ENCODE measurements at places on chromosomes 12 and 14. TPM values are rescaled to one million over a fixed set of nuclear protein-coding genes. Genes with fewer than 3 reads are reported as not detected.

DNA sequence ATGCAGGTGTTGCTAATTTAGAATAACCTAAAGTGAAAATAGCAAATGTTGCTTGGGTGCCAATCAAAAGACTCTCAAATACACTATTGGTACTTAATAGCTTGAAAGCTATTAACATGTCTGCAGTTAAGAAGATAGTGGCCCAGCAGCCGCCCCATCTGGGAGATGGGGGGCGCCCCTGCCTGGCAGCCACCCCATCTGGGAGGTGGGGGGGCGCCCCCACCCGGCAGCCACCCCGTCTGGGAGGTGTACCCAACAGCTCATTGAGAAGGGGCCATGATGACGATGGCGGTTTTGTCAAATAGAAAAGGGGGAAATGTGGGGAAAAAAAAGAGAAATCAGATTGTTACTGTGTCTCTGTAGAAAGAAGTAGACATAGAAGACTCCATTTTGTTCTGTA, 923.1 kb upstream of the MDGA2 start:
- no peak for DNase-seq

DNA sequence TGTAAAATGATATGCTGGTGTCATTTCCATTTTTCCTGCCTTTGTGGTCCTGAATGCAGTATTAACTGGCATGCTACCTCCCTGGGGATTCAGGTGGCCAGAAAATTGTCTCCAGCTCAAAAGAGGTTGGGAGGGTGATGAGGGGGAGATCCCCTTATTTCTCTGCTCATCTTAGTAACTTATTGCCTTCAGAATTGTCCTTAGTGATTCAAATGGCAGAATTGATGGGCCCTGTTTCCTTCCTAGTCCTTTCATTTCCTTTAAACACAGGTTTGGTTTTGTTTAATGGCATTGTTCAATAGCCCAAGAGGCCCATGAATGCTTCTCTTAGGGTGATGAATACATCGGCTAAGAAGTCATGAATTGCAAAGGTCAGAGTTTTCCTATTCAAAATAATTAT, 207.0 kb downstream of the SLC41A2 start:
- DNase-seq = no peak

GRCh38 chr12:24229031-24229700, 279.7 kb upstream of the SOX5 start:
- DNase-seq = no peak

DNA sequence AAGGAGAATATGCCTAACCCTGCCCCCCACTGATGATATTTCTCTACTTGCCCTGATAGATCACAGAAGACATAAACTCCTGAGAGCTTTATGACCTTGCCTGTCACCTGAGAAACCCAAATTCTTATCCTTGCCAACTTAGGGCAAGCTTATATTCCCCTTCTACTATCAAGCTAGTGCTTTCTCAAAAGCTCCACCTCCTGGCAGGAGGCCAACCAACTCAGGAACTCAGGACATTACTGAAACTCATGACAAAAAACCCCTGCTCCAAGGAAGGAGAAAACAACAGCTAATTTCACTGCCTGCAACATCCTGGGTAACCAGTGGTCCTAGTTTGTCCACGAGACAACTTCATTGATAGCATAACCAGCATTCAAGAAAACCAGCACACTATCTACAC, 60.9 kb upstream of the FSCB start:
- no peak for DNase-seq

DNA sequence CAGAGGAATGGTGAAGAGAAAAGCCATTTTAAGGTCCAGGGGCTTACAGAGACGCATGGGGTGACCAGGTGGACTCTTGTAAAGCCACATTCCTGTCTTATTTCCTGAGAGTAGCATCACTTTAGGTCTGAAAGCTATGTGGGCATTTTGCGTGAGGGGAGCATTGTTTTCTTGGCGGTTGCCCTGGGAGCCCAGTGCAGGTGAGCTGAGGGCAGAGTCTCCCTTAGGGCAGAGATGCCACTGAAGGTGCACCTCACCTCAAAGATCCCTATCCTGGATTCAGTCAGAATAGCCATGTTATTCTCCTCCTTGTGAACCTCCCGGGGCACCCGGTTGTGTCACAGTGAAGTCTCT, 12.4 kb downstream of the GLRX5 start:
- no peak for DNase-seq

DNA sequence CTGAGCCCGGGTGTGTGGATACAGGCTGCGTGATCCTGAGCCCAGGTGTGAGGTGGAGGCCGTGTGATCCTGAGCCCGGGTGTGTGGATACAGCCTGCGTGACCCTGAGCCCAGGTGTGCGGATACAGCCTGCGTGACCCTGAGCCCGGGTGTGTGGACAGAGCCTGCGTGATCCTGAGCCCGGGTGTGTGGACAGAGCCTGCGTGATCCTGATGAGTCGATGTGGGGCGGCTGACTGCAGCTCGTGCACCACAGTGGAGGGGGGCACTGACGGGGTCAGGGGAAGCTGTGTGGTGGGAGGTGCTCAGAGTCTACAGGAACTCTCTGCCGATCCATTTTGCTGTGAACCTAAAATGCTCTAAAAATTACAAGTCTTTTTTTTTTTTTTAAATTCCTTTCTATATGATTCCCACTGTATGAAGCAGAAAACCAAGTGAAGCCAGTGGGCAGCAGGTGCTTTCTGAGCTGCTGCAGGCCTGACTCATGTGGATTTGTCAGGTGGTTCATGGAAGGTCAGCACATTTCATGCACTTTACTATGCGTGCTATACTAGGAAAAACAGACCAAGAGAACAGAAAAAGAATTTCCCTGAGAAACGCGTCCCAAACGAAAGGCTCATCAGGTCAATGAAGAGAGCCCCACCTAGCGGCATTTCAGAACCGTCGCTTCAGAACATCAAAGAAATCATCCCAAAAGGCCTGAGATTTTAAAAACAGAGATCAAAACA, 19.3 kb downstream of the BRF1 start:
- DNase-seq = peak; percentile 58

GRCh38 chr14:97036086-97036852, 239.1 kb downstream of the VRK1 start:
- no peak for DNase-seq

DNA sequence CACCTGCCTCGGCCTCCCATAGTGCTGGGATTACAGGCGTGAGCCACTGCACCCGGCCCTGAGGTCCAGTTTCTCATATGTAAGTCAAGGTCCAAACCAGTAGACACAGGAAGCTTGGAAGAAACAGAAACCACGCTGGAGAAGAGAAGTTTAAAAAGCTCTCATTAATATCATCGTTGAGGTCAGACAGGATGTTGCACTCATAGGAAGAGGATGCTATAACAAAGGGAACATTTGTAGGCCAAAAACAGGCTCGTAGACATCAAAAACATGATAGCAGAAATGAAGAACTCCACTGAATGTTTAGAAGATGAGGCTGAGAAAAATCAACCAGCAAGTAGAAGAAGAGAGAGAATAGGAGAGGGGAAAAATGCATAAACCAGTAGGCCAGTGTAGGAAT, 46.8 kb downstream of the ACACB start:
- DNase-seq = no peak

- no peak for DNase-seq
Measured at GRCh38 chr12:19654650-19655376, 215.5 kb downstream of the AEBP2 start.

DNA sequence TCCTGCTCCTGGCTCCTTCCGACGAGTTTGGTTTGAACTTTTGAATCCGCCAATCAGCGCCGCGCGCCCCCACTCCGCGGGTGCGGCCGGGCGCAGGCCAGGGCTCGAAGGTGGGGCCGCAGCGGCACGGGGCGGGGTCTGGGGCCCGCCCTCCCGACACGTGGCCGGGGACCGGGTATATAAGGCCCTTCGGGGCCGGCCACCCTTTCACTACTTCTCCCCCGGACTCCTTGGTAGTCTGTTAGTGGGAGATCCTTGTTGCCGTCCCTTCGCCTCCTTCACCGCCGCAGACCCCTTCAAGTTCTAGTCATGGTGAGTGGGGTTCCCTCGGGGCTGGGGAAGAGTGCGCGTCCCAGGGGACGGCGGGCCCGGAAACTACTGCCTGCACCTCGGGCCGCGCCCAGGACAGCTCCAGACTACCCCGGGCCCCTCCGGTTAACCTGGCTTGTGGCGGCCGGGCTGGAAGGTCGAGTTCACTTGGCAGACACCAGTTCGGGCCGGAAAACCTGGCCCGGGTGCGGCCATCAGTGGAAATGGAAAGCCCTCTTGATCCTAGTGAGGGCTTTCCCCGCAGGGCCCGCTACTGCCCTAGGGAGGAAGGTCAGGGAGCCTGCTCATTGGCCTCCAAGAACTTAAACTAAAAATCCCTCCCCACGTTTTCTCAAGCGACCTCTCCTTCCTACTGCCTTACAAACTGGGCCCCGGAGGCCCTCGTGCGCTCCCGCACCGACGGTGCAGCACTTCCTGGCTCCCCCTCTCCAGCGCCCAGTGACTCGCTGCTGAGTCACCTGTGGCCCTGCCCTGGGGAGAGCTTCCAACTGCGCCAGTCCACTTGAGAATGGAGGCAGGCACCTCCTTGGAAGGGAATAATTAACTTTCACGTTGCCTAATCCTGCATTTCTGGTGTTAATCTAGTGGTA, at the start of gene TUBA1C:
Gene TUBA1C, plus strand, starts transcription at position 210 of the 920 bp plus-strand sequence. Its CDS starts 100 bp downstream, at position 310.
- peak; percentile 94 for DNase-seq

DNA sequence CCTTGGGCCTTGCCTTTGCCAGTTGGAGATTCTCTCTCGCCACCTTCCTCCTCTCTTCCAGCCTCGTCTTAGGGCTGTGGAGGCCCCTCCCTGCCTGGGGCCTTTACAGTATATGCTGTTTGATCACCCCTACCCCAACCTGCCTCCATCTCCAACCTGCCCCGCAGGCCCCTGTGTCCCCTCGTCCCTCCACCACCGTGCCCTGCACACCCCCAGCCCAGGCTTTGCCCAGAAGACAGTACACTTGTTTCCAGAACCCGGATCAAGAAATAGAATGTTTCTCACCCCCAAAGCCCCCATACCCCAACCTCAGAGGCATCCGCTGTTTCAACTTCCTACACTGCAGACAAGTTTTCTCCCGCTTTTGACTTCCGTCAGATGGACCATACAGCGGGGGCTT, 202.3 kb upstream of the C14orf180 start:
- no peak for DNase-seq

- DNase-seq = no peak
Measured at GRCh38 chr14:66315548-66315947, 170.6 kb upstream of the CCDC196 start.

- DNase-seq = no peak
Measured at GRCh38 chr12:109680264-109681005, 33.2 kb upstream of the FAM222A start.

DNA sequence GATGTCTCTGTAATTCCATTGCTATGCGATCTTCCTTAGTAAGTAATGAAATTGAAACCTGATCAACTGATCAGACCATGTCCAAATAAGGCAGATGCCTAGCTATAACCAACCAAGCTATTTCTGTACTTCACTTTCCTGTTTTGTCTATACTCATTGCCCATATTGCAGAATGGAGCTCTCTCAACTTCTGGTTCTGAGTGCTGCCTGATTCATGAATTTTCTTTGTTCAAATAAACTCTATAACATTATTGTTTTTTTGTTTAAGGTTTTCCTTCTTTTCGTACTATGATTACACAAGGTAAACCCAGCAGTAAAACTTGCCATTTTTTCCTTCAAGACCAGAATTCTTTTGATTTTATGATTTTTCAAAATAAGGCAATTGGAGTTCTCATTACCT, 16.3 kb downstream of the COX16 start:
- DNase-seq = no peak

- DNase-seq = no peak
Measured at GRCh38 chr12:21155522-21156351, 24.7 kb downstream of the SLCO1B1 start.

DNA sequence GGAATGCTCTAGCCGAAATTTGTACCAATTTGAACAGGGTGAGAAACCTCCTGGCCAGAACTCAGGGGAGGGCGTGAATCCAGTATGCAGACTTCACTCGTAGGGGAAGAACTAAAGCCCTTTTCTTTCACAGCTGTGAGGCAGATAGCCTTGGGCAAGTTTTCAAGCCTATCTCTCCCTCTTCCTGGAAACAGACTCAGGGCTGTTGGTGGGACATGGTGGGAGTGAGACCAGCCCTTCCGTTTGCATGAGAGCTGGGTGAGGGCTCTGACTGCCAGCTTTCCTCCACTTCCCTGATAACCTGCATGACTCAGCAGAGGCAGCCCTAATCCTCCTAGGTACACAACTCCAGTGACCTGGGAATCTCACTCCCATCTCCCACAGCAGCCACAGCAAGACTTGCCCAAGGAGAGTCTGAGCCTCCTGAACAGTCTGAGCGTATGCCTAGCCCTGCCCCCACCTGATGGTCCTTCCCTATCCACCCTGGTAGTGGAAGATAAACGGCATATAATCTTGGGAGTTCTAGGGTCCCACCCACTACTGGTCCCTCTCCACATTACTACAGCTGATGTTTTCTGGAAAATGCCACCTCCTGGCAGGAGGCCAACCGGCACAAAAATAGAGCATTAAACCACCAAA, 170.1 kb upstream of the AMIGO2 start:
- no peak for DNase-seq

DNA sequence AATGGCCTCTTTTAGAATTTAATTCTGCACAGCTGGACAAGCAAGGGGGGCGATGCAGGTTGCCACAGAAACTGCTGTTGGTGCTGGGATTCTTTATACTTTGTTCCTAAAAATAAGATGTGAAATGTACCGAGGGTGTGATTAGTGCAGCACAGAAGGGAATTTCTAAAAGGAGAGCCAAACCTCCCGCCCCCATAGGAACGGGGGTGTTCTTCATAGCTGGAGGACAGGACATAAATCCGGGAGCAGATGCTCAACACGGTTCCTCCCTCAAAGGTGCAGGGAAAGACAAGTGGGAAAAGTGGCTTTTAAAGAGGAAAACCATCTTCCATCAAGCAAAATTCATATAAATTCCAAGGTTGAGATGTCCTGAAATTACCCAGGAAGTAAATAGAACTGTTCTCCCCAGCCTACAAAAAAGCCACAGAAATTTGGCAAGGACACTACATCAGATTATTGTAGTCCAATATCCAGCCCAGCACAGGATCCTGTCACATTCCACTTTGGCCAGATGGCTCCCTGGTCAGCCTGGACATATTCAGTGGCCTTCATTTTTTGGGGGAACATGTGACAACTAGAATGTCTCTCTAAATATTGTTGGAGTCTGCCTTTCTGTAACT, 51.4 kb upstream of the TMX1 start:
- DNase-seq = no peak

DNA sequence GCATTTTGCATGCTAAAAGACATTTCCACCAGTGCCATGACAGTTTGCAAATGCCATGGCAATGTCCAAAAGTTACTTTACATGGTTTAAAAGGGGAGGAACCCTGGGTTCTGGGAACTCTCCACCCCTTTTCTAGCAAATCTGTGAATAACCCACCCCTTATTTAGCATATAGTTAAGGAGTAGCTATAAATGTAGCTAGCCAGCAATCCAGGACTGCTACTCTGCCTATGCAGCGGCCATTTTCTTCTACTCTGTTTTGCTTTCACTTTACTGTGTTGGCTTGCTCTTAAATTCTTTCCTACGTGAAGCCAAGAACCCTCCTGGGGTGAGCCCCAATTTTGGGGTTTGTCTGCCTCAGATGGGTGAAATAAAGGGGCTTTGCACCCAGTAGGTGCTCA, 141.0 kb downstream of the PTPN11 start:
- no peak for DNase-seq

Gene BICD1
- 9.6 TPM for polyA plus RNA-seq

Gene KRT6A
- 2.7 TPM for polyA plus RNA-seq

Gene C12orf60
- 3.1 TPM for polyA plus RNA-seq

Gene C12orf50
- polyA plus RNA-seq = 0.27 TPM

Gene A2M
- 481 TPM for polyA plus RNA-seq

Gene CDK2
- 9.2 TPM for polyA plus RNA-seq

Gene LRRK2
- 7.0 TPM for polyA plus RNA-seq

Gene RNASE4
- 12.7 TPM for polyA plus RNA-seq

Gene STRAP
- 86.4 TPM for polyA plus RNA-seq
